ENCODE measurements at places on chromosomes 11 and 22.

DNA sequence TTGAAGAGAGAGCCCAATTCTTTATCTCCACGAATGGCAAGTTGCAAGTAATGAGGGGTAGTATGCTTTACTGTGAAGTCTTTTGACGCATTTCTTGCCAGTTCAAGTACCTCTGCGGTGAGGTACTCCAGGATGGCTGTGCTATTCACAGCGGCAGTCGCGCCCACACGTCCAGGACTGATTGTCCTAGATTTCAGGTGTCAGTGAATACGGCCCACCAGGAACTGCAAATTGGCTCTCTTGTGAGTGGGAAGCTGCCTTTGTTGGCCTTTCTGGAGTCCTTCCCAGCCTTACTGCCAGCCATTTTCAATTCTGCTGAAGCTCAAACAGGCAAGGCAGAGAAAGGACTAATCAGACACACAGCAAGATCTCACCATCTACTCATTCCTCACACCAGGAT, 8.5 kb downstream of the PPFIA1 start:
- DNase-seq: no peak

GRCh38 chr11:116535994-116536393, 236.8 kb downstream of the BUD13 start:
- DNase-seq: no peak

- DNase-seq: no peak
Measured at GRCh38 chr11:129731316-129731715, 84.3 kb upstream of the TMEM45B start.

- DNase-seq: no peak
Measured at GRCh38 chr11:116445108-116446047, 327.4 kb downstream of the BUD13 start.
